ENCODE measurements at places on chromosomes 7 and 10.

DNA sequence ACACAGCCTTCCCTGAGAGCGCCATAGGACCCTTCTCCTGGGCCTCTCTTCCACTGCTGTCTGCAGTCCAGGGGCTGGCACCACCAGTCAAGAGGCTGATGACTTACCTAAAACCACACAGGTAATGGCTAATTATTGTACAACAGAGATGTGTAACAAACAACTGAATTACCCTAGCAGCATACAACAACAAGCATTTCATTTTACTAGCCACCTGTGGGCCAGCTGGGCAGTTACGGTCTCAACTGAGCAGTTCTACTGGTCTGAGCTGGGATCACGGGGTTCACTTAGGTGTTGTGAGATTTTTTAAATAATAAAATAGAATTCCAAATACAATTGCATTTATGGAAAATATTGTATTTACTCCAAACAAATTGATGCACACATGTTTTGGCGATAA lies 431.9 kb downstream of the TNS3 start:
- no peak for DNase-seq

DNA sequence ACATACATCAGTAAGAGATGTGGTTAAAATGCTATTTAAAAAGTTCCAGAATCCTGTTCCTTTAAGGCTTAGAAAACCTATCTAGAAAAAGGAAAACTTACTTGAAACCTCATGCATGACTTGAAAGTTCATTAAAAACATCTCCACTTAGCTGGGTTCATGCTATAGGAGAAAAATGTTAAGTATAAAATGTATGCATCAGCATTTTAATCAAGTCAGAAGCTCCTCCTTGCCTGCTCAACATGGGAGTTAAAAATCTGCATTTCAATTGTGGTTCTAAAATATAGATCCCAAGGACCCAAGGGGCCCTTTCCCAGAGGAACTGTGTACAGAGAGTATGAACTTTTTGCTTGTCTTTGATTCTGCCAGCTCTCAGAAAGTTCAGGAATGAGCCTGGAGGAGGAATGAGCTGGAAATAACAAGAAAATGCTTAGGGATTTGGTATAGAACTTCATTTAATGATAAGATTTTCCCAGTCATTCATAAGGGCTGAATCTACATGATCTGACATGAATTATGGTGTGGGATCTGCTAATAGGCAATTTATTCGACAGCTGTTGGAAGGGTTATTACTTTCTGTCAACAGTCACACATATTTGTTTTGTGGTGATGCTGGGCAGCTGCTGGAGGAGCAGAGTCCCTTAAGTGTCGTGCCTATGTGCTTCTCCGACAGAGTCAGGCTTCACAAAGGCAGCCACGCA lies 85.6 kb upstream of the MTPN start:
- DNase-seq: no peak

DNA sequence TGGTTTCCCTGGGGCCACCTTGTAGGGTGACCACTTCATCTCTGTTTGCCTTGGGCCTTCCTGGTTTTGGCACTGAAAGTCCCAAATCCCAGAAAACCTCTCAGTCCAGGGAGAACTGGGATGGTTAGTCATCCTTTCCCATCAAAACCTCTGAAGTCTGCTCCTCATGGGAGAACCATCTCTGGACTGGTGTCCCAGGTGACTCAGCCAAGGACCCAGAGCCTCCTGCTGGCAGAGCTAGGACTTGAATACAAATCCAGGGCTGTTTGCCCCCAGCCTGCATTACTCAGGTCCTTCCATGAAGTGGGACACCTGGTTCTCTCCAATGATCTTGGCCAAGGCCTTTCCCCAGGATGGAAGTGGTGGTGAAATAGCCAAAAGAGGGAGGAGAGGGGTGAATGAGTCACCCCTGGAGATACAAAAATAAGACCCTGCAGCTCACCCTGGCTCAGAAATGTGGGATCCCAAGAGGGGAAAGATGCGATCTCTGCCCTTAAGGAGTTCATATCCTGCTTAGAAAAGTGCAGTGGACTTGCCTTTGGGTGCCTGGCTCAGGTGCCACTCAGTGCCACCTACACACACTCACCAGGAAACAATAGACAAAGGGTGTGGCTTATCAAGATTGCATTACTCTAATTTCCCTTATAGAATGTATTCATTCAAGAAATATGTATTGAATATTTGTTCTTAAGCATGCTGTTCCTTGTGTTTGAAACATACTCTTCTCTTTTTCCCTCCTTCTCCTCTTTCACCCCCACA lies 22.0 kb downstream of the ADRA2A start:
- DNase-seq: no peak

DNA sequence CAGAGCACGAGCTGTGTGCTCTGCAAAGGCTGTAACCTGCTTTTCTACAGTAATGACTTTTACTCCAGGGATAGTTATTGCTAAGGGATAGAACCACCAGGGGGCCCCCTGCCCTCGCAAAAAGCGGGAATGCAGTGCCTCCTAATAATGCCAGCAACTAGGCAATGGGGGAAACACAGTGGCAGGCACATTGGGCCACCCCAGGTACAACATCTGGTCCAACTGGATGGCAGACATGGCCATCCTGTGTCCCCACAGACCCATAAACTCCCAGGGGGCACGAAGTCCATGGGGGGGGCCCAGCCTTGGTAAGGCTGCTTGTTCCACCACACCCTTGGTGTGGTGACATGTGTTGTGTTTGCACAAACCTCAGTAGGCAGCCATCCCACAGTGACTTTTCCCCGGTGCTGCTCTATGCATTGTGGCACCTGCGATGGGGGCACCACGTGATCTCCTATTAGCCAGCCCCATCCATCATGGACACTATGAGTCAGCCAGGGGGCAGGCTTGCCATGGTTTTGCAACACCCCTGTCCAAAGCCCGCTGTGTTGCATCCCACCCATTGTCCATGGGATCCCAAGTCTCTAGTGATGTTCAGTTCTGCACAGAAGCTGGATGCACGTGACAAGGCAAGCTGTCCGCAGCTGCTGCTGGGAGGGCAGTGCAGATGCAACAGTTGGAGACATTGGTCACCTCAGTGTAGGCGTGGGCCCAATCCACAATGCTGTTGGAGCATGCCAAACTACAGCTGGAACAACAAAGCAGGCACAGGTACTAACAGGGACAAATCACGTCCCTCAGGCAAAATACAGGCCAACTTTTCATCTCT lies 84.0 kb downstream of the ANLN start:
- DNase-seq: no peak

DNA sequence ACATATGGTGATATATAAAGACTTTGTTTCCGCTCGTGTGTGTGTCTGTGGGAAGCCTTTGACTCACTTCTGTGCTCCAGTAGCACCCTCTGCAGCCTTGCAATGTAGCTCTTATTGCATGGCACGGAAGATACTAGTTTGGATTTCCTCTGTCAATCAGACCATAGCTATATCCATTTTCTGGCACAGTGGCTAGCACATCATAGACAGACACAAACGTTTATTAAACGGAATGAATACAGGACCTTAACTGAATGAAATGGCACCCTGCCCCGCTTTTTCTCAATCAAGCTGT lies 124.0 kb upstream of the PTPN20 start:
- no peak for DNase-seq

- DNase-seq: no peak
Observed at GRCh38 chr10:31014161-31014875, 17.3 kb downstream of the ZNF438 start.

DNA sequence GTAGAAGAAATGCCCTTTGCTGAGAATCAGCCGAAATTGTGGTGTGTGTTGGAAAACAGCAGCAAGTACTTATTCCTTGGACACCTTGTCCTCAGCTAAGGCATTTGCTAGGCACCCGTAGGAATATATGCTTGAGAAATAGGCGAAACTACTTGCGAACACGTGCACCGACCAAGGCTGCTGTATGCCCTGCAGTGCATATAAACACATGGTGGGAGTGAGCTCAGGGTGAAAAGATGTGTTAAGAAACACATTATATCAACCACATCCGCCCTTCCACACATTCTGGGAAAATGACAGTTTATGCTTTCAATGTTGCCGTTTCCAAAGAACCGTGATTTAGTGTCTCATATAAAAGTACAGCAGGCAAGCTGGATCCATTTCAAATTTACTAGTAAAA lies 199.2 kb downstream of the JCAD start:
- DNase-seq: peak; percentile 43

DNA sequence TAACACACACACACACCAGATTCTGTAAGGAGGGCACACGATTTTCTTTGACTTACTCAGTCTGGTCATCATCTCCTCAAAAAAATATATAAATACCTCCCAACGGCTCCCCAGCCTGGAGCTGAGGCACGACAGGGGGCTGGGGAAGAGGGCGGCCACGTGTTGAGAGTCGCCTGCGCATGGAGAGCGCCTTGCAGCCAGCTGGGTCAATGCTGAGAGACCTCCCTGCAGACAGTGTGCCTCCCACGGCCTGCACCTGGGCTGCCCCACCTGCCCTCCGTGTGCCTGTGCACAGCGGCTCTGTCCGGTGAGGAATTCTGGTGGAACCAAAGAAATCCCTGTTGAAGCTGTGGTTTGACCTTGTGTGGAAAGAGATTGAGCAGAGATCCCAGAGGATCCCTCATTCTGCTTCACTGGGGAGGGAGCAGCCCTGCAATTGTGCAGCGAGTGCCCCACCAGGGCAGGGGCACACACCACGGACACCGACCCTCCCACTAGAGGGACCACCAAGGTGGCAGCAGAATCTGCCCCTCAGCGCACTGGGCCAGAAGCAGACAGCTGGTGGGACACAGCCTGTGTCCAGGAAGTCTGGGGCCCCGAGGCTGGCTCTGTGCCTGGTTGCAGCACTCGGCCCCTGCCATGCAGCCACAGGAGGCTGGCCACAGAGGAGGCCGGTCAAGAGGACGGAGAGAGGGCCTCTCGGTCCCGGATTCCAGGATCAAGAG lies 150.5 kb upstream of the PPP2R2D start:
- DNase-seq: no peak

DNA sequence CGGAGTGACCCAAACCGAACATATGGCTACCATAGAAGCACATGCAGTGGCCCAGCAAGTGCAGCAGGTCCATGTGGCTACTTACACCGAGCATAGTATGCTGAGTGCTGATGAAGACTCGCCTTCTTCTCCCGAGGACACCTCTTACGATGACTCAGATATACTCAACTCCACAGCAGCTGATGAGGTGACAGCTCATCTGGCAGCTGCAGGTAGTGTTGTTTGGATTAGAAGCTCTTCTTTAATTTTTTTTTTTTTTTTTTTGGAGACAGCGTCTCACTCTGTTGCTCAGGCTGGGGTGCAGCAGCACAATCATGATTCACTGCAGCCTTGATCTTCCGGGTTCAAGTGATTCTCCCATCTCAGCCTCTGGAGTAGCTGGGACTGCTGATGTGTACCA lies 45.8 kb downstream of the NRF1 start:
- no peak for DNase-seq

GRCh38 chr10:79247373-79248137 lies 99.7 kb upstream of the PPIF start:
- DNase-seq: no peak

- DNase-seq: no peak
Observed at GRCh38 chr7:22697876-22698606, 29.0 kb upstream of the IL6 start.

DNA sequence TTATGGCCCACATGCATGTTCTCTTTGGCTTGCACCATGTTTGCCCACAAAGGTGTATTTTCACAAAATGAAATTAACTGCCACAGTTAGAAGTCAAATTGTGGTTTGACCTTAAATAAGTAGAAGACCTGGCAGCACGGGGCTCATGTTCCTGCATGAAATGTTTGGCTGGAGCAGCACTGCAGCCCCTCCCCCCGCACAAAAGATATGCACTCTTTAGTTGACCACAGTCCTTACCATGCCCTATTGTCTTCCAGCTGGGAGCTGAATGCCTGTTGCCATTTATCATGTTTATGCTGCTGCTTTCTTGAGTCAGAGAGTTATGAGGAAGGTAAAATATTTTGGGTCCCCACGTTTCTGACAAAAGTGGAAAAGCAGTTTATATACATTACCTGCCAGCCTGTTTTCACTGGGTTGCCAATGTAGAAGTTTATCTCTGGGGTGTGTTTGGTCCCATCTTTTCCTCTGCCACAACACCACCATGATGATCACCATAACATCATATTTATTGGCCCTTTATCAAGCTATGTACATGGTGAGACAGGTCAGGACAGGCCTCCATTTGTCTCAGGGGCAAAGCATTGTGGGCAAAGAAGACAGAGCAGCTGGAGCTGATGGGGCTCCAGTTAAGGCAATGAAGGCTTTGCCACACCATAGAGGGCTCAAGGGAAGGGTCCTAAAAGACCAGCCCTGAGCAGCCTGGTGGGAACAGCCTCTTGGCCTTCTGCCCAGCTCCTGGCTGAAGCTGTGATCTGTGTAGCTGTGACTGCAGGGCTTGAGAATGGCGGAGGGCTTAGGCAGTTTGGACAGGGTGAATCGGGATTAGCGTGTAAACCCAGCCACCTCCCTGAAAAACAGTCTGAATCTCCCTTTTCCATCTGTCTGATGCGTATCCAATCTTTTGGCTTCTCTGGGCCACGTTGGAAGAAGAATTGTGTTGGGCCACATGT lies 5.4 kb downstream of the PRF1 start:
- DNase-seq: no peak

DNA sequence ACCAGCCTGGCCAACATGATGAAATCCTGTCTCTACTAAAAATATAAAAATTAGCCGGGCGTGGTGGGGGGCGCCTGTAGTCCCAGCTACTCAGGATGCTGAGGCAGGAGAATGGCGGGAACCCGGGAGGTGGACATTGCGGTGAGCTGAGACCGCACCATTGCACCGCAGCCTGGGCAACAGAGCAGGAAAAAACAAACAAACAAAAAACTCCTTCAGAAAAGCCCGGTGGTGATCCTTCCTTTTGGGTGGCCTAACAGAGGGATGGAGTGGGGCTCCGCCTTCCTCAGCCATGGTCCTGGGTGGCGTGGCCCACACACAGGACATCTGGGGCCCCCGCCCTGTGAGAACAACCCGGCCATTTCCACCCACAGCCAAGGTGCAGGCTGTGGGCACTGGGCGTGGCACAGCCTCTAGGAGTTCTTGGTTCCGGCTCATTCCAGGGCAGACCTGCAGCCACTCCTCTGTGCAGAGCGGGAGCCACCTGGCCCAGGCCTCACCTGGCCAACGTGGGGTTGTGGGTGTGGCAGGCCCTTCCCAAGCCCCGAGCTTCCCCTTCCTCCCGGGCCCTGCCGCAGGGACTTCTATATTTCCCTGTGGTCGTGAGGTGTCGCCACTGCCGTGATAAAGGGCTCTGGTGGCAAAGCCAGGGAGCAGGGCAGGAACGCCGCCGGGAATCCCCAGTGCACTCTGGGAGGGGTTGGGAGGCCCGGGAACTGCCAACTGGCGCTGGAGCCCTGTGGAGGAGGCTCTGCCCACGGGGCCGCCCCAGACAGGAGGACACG lies 37.6 kb downstream of the GET4 start:
- no peak for DNase-seq

DNA sequence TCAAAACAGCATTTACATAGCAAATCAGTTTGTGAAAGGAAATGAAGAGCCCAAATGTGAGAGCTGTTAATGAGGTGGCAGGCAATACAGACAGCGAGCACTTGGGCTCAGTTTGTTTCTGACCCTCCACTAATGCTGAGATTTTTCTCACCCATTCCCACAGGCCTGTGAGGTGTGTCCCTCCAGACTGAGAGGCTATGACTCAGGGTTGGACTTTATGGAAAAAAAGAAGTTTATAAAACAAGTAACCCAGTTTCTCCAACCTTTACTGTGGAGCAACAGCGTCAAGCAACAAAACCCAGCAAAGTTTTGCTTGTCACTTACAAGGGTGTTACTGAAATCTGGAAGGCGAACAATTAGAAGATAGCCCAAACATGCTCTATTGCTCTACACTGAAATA lies 4.9 kb upstream of the FEZF1 start:
- no peak for DNase-seq
